ENCODE measurements at places on chromosomes 7 and 10. TPM values are rescaled to one million over a fixed set of nuclear protein-coding genes. Genes with fewer than 3 reads are reported as not detected.

The INSYN2A gene
- total RNA-seq = 0.14 TPM

The FKBP9 gene
- 113 TPM for total RNA-seq

The SSC4D gene
- total RNA-seq = 1.1 TPM

DNA sequence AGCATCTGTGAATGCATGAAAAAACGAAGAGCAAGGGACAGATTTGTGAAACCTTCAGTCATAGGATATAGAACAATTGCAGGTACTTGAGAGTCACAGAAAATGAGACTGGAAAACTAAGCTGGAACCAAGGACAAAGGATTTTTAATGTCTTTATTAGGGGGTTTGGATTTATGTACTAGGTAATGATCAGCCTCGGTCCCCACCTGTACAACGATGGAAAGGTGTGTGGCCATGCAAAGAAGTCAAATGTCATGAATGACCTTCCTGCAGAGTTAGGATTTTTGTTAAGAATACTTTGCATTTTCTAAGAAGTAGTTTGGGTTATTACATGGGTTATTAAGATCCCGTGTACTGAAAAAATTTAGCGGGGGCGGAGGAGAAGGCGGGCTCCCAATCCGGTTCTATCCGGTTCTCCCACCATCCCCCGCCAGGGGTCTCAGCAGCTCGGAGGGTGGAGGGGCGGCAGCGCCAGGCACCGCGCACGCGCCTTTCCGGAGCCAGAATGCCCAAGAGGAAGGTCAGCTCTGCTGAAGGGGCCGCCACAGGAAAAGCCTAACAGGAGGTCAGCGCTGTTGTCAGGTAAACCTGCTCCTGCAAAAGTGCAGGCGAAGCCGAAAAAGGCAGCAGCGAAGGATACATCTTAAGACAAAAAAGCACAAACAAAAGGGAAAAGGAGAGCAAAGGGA, 327.5 kb upstream of the PLXDC2 start:
- H3K27ac ChIP-seq = peak overlapping the region; percentile 20
- H3K36me3 ChIP-seq = no peaks in the 10 kb centered on the region
- DNase-seq = peak; percentile 69
- H3K4me1 ChIP-seq = no peaks in the 10 kb centered on the region

GRCh38 chr10:129593953-129594352, 126.9 kb downstream of the MGMT start:
- no peak overlapping the region for H3K4me3 ChIP-seq
- no peaks in the 10 kb centered on the region for H3K27me3 ChIP-seq
- no peak overlapping the region for H3K27ac ChIP-seq

DNA sequence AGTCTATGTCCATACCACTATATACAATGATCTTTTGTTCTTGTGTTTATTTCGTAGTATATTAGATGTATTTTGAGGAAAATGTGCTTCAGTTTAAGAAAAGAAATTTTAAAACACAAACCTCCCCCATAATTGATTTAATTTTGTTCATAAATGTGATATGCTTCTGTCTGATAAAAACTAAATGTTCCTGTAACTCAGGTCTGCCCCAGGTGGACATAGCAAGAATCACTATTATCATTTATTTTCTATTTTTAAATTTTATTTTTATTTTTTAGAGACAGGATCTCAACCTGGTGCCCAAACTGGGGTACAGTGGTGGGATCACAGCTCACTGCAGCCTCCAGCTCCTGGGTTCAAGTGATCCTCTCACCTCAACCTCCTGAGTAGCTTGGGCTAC, 43.2 kb downstream of the BEND7 start:
- H3K4me3 ChIP-seq = no peak overlapping the region
- no peaks in the 10 kb centered on the region for H3K27me3 ChIP-seq
- H3K36me3 ChIP-seq = no peaks in the 10 kb centered on the region
- H3K4me1 ChIP-seq = no peaks in the 10 kb centered on the region
- no peak for DNase-seq

DNA sequence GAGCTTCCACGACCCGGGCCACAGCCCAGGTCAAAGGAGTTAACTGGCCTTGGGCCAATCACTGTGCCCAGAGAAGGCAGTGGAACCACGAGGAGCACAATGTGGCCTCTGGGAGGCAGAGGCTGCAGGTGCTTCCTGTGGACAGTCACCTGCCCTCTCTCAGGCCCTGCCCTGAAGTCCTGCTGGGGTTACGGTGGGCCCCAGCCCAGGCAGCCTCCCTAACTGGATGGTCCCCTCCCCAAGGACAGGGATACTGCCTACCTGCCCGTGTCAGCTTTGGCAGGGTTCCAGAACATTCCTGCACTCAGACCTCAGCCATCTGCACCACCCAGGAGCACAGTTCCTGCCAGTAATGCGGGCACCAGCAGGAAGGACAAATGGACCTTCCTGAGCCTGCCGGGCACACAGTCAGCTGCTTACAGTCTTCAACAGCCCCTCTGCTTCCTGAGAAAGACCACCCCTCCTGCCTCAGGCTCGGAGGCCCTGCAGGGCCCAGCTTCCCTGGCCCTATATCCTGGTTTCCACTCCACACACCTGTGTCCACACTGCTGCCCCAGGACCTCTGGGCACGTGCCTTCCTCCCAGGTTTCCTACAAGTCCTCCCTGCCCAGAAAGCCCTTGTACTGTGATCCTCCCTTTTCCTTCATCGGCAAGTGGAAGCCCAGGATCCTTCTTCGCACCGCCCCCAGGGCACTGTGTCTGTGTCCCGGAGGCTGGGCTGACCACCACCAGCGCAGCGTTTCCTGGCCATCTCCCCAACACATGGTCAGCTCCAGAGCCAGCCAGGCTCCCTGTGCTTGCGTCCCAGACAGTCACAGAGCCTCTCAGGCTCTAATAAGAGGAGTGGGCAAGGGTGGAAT, 23.3 kb downstream of the WDR86 start:
- no peak overlapping the region for H3K27ac ChIP-seq
- peaks cover 21% of the 10 kb centered on the region for H3K27me3 ChIP-seq
- DNase-seq = no peak
- H3K4me3 ChIP-seq = no peak overlapping the region

GRCh38 chr7:1275451-1276381, 43.0 kb downstream of the UNCX start:
- no peak overlapping the region for H3K4me3 ChIP-seq
- no peak overlapping the region for H3K27ac ChIP-seq
- peaks cover 16% of the 10 kb centered on the region for H3K27me3 ChIP-seq
- H3K36me3 ChIP-seq = no peaks in the 10 kb centered on the region
- DNase-seq = no peak

All from upper lobe of right lung (tissue), 1 donor.